ENCODE measurements at places on chromosomes 2 and 18.

- no peak for DNase-seq
Observed at GRCh38 chr2:119367472-119368099, 809 bp downstream of the DBI start.

DNA sequence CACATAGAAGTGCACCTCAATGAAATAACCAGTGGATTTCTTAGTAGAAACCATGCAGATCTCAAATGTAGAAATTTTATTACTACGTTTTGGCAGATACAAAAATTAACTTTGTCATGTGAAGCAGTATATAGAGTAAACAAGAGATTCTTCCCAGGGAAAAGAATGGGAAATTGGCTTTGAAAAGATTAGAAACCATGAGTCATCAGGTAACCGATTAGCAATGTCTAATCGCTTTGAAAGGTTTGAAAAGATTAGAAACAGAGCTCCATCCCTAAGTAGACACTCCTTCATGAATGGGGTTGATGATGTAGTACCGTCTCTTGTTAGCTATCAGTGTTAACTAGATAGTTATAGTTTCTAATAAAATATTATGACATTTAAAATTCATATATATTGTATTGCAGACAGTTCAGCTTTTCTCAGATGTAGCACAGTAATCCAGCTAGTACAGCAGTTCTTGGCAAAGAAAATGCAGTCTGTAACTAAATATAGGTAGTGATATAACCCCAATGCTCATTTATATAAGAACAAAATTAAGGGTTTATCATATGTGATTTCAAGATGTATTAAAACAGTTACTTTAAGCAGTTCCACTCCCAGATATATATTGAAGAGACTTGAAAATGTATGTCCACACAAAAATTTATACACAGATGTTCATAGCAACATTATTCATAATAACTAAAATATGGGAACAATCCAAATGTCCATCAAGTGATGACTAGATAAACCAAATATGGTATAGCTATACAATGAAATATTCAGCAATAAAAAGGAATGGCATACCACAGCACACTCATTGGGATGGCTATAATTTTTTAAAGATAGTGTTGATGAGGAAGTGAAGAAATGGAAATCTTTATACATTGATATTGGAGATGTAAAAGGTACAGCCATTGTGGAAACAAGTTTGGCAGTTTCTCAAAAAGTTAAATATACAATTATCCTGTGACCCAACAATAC lies 113.9 kb downstream of the PTPN4 start:
- no peak for DNase-seq

- DNase-seq, result no peak
Observed at GRCh38 chr2:46050027-46050426, 247.2 kb upstream of the EPAS1 start.

- no peak for DNase-seq
Observed at GRCh38 chr2:159546716-159547430, 69.5 kb downstream of the BAZ2B start.

DNA sequence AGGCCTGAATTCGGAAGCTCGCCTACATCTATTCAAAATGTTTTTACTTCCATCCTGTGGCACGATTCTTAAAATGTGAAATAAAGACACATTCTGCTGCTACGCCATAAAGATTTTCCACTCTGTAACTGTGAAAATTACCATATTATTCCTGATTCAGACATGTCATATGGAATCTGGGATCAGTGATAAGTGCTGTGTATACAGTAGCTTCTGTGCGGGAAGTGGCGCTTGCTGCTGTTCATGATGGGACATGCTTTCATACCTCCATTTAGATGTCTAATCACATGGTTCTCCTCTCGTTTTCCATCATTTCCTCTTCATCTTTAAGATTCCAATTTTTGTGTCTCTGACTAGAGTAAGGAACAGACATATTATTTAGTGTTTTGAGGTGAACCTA lies 163.2 kb downstream of the TMEM182 start:
- no peak for DNase-seq

- no peak for DNase-seq
Observed at GRCh38 chr2:218719457-218719856, 8.8 kb downstream of the TTLL4 start.

- no peak for DNase-seq
Observed at GRCh38 chr2:69943000-69943842, 18.2 kb downstream of the ASPRV1 start.

- peak; percentile 12 for DNase-seq
Observed at GRCh38 chr2:157497638-157498314, 53.9 kb upstream of the CYTIP start.

- DNase-seq, result no peak
Observed at GRCh38 chr2:230441227-230441897, 25.4 kb downstream of the SP100 start.

DNA sequence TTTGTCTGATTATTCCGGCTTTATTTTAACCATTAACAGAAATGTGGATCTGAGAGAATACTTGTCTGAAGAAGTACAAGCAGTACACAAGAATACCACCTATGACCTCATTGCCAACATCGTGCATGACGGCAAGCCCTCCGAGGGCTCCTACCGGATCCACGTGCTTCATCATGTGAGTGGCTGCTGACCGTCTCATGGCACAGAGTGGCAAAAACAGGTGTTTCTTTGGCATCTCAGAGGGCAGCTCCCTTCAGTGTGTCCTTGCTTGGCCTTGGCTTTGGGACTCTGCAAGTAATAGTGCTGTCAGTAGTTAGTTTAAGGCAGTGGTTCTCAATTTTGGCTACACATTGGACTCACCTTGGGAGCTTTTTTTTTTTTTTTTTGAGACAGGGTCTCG lies 23.1 kb downstream of the SFTPB start:
- DNase-seq, result no peak

DNA sequence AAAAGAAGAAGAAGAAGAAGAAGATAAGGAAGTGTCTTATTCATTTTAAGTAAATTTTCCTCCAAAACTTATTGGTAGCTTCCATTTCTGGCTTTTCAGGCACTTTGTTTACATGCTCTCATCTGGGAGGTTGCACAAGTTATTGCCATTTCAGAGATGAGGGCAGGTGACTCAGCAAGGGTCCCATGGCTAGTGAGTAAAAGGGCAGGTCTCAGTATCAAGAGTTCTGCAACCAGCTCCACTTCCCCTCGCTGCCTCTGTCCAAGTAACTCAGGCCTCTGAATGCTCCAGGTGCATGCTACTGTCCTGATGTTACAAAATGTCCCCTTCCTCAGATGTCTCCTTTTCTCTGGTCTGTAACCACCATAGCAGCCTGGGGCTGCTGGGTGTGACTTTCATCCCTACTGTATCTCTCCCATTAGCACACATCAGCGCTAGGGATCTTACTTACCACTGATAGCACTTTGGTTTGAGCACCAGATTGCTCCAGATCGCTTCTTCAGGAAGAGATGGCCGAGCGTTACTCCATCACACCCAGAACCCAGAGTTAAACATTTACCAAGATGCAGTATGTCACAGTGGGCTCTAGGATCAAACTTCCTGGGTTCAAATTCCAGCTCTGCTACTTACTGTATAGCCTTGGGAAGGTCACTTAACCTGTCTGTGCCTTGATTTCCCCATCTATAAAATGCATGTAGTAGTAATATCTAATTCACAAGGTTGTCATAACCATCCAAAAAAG lies 57.4 kb upstream of the LAPTM4A start:
- no peak for DNase-seq

DNA sequence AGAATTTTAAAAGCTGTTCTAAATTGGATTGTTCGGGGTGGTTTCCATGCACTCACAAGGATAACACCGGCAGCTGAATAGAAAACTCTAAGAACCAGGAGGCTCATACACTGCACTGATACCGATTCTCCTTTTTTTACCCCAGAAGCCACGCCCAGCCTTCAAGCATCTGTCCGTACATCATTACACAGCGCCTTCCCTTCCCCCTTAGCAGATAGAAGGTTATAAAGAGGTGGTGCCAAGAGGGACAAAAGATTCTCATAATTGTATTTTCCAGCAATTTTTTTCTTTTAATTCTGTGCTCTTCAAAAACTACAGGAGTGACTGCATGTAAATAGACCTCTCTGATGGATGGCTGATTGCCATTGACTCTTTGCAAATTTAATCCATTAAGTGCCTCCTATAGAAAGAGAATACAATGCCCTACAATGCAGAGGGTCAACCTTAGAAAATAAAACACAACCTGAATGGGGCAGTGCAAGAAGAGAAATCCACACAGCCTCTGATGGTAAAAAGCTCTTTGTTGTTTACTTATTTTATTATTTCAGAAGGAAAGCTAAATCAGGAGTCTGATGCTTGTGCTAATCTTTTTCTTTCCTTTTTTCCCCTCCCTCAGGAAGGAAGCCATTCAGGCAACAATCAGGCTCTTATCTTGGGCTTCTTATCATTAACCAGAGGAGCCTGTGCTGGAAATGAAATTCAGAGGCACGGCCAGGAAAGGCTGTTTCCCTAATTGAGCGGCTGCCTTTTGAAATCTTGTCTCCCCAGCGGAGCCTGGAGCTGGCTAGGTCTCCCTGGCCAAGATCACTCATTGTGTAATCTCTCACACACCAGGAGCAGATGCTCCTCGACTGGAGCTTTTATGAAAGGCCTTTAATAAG lies 198.9 kb upstream of the NABP1 start:
- DNase-seq, result no peak

DNA sequence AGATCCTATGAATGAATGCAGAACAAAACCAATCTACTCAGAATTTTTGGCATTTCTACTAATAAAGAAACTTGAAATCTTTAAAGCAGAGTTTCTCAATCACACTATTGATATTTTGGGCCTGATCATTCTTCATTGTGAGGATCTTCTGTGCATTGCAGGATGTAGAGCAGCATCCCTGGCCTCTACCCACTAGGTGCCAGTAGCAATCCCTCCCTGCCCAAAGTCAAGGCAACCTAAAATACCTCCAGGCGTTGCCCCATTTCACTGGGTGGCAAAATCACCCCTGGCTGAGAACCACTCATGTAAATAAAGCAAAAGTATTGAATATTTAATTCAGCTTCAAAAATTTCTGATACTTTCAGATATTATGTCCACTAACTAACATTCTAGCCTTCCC lies 213.0 kb downstream of the SP3 start:
- DNase-seq, result no peak

DNA sequence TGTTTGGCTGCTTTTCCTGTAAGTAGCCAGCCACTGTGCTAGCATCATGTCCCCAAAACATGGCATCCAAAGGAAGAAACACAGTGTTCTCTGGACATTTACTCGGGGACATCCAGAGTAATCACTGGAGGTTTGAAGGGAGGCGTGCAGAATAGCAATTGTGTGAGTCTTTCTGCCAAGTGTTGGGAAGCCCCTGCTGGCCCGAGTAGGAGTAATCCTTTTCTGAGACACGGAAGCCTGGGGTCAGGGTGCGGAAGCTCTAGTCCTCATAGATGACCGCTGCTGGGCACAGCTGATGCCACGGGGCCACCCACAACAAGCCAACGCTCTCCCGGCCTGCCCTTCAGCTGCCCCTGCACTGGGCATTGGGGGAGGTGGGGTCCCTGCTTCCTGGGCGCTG lies 24.8 kb upstream of the HDAC4 start:
- no peak for DNase-seq

- DNase-seq, result no peak
Observed at GRCh38 chr2:190984595-190984994, 29.4 kb downstream of the STAT1 start.

DNA sequence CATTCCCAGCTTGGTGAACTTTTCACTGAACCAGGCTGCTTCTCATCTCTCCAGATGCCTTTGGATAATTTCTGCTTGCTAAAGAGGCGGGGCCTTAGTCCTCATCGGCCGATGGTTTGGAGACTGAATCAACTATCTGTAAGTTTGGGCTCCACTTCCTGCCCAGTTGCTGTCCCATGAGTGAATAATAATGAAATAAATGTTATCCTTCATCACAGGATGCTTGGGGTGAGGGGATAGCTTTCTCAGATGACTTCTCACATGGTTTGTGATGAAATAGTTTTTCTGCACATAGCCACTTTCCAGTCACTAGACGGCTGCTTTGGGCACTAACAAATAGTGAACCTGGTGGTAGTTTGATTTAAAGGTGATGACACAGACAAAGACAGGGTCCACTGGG lies 376.6 kb upstream of the TRIB2 start:
- no peak for DNase-seq

DNA sequence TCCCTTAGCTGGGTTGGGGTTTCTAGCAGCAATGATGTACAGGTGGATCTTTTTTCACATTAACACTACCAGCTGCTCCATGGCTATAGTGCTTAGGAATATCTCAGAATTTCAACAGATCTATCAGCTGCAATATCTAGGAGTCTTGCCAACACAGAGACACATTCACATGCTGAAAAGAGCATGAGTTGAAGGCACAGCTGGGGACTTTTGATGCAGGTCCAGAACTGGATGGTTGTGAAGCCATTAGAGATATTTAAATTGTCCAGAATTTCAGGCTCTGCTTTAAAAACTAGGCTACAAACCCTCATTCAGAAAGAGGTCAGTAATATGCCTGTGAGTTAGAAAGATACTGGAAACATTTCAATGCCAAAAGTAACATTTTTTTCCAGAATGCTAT lies 122.2 kb upstream of the CCDC195 start:
- DNase-seq, result no peak

DNA sequence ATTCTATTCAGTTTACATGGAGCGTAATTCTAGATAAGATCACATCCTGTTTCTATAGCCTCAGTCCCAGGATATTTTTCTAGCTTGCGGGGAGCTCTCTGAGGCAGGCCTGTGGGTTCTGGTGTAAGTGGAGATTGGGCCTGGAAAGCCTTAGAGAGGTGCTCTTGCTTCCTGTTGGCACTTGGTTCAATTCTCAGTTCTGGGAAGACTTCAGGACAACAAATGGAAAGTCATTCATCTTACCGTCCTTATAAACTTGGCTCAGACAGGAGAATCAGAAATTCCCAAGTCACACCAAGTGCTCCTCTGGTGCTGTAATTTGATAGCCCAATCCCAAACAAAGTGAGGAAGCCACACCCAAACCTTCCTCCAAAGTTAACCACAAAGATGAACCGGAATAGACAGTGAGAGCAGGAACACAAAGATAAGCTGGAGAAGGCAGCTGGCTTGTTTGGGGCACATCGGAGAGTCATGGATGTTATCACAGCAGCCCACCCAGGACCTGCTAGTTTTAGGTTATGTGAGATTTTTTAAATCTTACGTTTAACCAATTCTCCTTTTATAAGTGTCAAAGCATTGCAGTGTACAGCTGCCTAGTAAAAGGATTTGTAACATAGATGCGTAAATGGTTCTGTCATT lies 144.3 kb upstream of the MAP3K20 start:
- no peak for DNase-seq

- DNase-seq, result no peak
Observed at GRCh38 chr2:43220229-43220751, 6.1 kb downstream of the ZFP36L2 start.

GRCh38 chr2:100623033-100623715 lies 60.4 kb downstream of the PDCL3 start:
- no peak for DNase-seq

GRCh38 chr18:23888881-23889280 lies 125.7 kb upstream of the TTC39C start:
- DNase-seq, result no peak

DNA sequence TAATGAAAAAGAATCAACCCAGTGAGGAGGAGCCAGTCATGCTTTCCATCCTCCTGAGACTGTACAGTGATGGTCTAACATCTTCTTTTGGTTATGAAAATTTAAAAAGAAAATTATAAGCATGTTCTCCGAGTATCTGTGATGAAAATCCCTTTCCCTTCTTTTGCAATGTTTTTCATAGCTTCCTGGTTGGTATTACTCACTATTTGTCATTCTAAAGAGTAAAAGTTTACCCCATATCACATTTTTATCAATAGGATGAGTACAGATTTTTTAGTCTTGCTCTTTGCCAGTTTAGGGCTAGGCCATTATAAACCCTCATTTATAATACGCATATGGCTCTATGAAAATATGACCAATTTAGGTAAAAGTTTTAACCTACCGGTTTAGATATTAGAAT lies 564.1 kb downstream of the SUCLG1 start:
- no peak for DNase-seq
